ENCODE measurements at places on chromosomes 6 and 20.
A peak's percentile ranks its signal among the peaks of the same experiment; 100 is the strongest.

DNA sequence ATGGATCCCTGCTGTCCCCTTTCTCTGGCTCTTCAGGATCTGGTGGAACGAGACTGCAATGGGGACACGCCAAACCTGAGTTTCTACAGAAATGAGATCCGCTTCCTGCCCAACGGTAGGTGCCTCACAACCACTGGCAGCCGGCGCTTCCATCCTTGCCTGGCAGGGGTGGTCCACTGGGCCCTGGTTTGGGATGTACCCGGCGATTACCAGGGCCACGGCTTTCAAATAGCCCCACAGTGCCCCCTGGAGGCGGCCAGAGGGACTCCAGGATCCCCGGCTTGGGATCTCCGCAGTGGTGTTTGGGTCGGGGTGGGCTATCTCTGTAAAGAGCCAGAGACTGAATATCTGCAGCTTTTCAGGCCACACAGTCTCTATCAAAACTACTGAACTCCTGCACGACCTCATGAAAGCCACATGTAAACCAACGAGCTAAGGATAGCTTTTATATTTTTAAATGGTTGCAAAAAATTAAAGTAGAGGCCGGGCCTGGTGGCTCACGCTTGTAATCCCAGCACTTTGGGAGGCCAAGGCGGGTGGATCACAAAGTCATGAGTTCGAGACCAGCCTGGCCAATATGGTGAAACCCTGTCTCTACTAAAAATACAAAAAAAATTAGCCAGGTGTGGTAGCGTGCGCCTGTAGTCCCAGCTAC lies 3.7 kb downstream of the OGFR start:
- DNase-seq, result peak; percentile 69

DNA sequence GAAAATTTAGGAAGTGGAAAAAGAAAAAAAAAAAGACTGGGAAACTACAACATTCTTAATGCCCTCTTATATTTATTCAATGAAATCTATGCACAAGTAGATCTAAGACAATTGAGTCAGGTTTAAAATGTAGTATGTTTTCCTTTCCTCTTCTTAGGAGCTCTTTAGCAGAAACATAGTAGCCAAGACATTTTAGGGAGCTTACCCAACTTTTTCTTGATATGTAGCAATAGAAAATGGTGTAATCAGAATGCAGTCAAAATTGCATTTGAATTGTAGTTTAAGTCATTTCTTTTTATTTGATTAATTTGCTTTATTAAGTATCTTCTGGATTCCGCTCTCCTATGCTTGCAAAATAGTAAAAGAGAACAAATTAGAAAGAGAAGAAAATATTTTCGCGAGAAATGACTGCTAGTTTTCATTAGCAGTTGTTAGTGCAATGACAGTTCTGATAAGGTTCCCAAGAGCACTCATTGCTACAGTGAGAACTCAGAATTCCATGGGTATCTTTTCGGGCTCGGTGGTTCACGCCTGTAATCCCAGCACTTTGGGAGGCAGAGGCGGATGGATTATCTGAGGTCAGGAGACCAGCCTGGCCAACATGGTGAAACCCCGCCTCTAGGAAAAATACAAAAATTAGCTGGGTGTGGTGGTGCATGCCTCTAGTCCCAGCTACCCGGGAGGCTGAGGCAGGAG lies 52.2 kb downstream of the JARID2 start:
- DNase-seq, result no peak

DNA sequence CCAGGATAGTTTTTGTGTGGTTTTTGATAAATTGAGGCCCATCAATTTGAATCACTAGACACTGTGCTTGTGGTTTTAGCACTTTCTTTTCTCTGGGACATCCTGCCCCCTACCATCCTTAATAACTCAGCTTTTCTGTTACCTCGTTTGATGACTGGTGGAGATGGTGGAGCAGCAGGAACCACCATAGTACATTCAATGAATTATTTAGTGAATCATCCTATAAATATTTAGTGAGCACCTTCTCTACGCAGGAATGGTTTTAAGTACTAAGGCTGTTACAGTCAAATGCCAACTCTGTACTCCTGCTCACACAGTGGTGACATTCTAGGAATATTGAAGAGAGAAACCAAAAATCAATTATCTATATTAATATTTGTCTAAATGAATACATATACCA lies 585.2 kb downstream of the HAO1 start:
- DNase-seq, result no peak

- peak; percentile 94 for DNase-seq
These were observed 129.9 kb downstream of the HFE start for GRCh38 chr6:26216886-26217713.

- no peak for DNase-seq
These were observed 241.5 kb upstream of the RNF24 start for GRCh38 chr20:4256874-4257273.

GRCh38 chr6:38337819-38338465 lies 301.8 kb downstream of the BTBD9 start:
- DNase-seq, result no peak

DNA sequence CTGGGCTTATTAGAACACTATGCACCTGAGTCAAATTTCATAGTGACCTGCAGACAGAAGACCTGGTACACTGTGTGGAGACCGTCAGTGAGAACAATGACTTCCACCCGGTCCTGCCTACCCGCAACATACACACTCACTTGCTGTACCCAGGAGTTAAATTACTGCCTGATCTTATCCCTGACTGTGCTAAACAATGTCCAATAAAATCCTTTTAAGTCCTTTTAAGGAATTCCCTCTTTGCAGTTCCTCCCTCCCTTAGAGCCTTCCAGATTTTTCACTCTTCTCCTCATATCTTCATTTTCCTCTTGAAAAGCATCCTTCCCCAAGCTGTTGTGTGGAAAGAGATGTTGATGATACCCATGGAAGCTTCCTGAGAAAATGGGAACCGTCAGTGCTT lies 3.4 kb upstream of the KCNG1 start:
- no peak for DNase-seq

GRCh38 chr20:5668529-5668868 lies 81.7 kb upstream of the SHLD1 start:
- DNase-seq, result no peak

GRCh38 chr20:2618815-2619214 lies 33.6 kb upstream of the NOP56 start:
- no peak for DNase-seq

All from muscle of arm (tissue), 14 donors.